ENCODE measurements at places on chromosomes 11 and 22.

DNA sequence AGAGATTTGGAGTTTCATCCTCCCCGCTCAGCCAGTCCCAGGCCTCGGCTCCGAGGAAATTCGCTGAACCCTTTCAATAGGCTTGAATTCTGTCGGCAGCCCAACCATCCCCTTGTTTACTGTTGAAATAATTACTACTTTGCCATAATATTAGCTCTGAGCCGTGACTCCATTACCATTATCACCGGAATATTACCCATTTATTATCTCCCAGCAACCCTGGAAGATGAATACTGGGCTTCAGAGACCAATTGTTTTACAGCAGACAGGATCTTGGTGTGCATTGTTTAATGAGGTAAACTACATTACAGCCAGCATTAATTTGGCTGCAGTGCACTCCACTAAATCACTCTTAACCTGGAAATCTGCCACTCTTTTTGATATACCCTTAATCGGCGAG lies 867.4 kb downstream of the NTM start:
- DNase-seq = no peak

GRCh38 chr11:35127619-35128018 lies 11.4 kb upstream of the CD44 start:
- DNase-seq = no peak

DNA sequence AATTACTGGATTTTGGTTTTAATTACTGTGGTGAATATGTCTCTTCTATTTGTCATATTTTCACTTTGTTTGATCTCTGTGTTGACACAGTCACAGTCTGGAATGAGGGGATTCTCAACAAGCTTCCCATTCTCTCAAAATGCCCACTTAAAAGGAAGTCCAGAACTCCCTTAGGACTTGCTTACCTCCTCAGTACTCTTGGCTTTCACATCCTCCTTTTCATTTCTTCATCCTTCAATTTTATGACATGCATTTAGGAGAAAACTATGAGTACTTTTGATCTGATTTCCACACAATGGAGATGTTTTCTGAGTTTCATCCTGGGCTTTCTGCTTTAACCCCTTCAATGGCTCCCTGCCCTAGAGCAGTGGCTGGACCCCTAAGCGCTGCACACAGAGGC lies 49.3 kb upstream of the FLI1 start:
- no peak for DNase-seq

GRCh38 chr11:106384429-106384828 lies 307.0 kb downstream of the AASDHPPT start:
- DNase-seq = no peak

DNA sequence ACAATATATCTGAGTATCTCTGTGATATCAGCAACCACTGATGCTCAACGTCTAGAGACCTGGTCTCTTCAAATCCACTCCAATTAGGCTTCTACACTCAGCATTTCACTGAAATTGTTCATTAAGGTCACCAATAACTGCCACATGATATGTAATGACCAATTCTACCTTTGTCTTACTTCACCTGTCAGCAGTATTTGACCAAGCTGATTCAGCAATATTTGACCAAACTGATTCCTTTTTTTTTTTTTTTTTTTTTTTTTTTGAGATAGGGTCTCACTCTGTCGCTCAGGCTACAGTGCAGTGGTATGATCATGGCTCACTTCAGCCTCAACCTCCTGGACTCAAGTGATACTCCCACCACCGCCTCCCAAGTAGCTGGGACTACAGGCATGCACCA lies 5.6 kb downstream of the TSG101 start:
- DNase-seq = no peak

- DNase-seq = no peak
These were observed 433.2 kb downstream of the SOX6 start for GRCh38 chr11:15923183-15923582.

- no peak for DNase-seq
These were observed 28.3 kb downstream of the SLC1A2 start for GRCh38 chr11:35390737-35391682.

Data from stimulated activated CD8-positive, alpha-beta memory T cell treated with anti-CD3 and anti-CD28 coated beads, Interleukin-15, amount 100 ng/mL, for 48 hours (primary cell).